ENCODE measurements at places on chromosomes 2 and 18.
A peak's percentile ranks its signal among the peaks of the same experiment; 100 is the strongest.

DNA sequence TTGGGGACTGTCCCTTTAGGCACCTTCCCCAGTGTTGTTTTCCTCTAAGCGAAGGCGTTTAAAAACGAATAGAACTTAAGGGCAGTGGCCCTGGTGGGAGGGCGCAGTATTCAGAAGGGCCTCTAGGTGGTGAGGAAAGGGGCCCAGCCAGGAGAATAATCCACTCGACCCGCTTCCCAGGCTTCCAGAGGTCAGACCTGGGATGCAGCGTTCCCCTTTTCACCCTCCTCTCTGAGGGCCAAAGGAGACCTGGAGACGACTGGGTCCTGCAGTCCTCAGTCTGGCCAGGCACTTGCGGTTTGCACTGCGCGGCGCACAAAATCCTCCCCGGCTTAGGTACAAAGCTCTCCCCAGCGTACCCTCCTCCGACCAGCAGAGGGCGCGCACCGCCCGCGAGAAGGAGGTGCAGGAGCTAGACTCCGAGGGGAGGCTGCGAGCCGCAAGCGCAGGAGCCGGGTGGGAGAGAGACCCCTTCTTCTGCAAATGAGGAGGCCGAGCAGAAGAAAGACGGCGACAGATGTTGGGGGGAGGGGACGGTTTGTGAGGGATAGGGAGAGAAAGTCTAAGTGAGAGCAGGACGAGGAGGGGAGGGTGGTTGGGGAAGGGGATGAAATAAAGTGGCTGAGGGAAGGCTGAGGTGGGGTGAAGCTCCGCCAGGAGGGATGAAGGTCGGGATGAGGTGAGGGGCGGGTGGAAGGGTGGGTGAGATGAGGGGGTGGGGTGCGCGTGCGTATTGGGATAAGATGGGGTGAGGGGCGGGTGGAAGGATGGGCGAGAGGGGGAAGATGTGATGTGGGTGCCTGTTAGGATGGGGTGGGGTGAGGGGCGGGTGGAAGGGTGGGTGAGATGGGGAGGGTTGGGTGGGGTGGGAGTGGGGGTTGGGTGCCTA is 4.9 kb downstream of the FEV start:
- peak; percentile 79 for DNase-seq

GRCh38 chr18:63741769-63742168 is 33.4 kb upstream of the SERPINB7 start:
- DNase-seq, result peak; percentile 14

GRCh38 chr2:74191596-74192380 is 6.6 kb upstream of the MTHFD2 start:
- DNase-seq, result no peak

DNA sequence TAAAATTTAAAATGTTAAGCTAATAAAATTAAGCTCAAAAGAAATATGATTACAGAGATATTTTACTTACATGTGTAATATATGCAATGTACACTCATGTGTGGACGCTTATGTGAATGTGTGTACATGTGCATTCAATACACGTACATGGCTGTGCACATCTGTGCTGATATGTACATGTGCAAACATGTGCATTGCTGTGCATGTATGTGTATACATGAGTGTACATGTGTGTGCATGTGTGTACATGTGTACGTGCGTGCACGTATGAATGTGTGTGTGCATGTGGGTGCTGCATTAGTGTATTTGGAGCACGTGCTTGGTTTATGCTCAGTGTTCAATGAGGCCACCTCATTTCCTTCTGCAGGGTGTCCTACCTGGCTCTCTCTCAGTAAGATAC is 88.2 kb upstream of the TMEM18 start:
- no peak for DNase-seq

DNA sequence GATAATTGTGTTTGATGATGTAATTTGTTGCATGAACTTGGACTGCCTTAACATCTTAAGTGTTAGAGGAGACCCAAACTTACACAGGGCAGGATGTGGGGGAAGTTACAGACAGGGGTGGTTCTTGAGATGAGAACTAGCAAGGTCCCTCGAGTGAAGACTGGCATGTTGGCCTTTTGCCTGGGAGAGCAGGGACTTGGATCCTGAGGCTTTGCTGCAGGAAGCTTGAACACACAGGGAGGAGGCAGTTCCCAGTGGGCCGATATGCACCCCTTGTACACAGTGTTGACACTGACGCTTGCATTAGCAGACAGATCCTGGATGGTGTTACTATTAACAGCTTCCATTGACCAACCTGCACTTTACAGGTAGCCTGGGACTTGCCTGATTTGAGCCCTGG is 47.5 kb downstream of the CHRNA1 start:
- DNase-seq, result no peak

- DNase-seq, result no peak
These were observed 373.1 kb downstream of the CMPK2 start for GRCh38 chr2:6492573-6492972.

- no peak for DNase-seq
These were observed 63.5 kb downstream of the COL5A2 start for GRCh38 chr2:189116087-189116486.
